ENCODE measurements at places on chromosomes 7 and 10.

GRCh38 chr10:13483951-13484350 lies 44.9 kb downstream of the BEND7 start:
- no peak for DNase-seq

DNA sequence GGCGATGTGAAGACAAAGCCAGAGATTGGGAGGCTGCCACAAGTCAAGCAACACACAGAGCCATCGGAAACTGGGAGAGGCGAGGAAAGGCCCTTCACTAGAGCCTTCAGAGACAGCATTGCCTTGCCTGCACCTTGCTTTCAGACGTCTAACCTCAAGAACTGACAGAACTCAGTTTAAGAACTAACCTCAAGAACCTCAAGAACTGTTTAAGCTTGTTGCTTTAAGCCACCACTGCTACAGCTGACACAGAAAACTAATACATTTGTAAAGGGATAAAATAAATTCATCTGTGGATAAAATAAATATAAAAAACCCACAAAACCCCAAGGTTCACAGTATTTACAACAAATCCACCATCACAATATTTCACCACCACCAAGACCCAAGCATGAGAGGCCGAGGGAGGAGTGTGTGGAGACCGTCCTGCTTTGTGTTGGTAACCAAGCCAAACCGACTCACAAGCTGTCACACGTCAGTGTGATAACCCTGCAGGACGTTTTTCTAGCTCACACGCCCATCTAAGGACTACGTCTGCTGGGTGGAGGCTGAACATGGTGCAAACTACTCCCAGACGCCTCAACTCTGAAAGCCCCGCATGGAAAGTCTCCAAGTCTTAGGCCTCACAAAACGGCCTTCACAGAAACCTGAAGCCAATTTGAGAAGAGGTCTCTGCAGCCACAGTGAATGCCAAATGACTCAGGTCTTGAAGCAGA lies 116.8 kb downstream of the ABLIM1 start:
- peak; percentile 70 for DNase-seq

DNA sequence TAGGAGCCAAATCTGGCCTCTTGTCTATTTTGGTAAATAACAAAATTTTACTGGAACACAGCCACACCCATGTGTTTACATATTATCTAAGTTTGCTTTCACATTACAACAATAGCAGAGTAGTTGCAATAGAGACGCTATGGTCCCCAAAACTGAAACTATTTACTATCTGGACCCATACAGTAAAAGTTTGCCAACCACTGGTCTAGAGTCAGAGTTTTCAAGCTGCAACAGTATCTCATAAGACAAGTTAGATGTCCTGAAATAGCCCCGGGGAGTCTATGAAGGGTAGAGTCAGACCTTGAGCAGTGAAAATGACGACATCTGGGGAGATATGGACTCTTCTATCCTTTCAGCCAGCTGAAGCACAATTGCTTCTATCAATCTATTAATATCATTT lies 74.2 kb downstream of the CTNNA3 start:
- DNase-seq, result no peak

GRCh38 chr10:116201011-116201410 lies 72.0 kb downstream of the GFRA1 start:
- peak; percentile 68 for DNase-seq

DNA sequence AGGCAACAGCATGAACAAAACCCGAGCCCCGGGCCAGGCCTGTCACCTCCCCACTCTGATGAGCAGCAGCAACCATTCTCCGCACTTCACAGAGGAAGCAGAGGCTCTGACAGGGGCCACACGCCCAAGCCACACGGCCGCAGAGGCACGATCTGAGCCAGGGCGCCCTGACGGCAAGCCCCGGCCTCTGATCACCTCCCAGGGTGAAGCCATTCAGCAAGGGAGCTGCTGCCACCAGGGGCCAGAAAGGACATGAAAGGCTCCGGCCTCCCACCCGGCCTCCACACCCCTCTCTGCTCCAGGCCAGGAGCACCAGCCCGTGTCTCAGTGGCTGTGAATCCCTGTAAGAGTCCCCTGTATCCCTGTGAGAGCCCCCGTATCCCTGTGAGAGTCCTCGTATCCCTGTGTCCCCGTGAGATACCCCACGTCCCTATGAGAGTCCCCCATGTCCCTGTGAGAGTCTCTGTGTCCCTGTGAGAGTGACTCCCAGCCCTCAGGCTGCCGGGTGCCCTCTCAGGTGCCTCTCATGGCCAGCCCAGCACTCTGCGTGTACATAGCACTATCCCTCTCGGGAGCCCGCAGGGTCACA lies 187.8 kb downstream of the MAD1L1 start:
- DNase-seq, result no peak

- DNase-seq, result no peak
Observed at GRCh38 chr10:5418584-5418983, 6.2 kb downstream of the NET1 start.

GRCh38 chr7:50983850-50984249 lies 201.2 kb upstream of the GRB10 start:
- DNase-seq, result no peak

DNA sequence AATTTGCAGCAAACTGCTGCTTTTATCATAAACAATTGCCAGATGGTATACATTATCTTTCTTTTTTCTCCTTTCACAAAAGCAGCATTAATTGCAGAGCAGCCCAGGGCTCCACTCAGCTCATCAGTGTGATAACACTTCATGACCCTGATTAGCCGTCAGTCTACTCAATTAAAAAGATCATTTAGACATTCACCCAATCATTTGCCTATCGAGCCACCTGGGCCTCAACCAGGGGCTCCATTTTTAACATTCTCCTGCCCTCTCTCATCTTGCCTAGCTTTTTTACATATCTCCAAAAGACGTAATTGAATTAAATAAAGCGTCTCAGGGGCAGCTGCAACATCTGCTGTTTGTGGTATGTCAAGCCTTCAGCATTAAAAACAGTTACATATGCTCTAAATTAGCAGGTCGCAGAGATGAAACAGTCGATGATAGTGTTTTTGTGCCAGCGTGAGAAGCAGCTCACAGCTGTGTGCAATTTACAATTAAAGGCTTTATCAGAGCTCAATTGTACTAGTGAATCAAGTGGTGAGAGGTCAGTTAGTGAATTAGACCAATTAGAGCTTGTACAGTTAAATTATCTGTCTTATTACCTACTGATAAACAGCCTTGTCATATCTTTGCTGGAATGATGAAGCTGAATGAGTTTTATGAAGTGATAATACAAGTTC lies 522.5 kb downstream of the ETV1 start:
- DNase-seq, result no peak

GRCh38 chr10:120335553-120335952 lies 121.5 kb upstream of the PLPP4 start:
- no peak for DNase-seq

DNA sequence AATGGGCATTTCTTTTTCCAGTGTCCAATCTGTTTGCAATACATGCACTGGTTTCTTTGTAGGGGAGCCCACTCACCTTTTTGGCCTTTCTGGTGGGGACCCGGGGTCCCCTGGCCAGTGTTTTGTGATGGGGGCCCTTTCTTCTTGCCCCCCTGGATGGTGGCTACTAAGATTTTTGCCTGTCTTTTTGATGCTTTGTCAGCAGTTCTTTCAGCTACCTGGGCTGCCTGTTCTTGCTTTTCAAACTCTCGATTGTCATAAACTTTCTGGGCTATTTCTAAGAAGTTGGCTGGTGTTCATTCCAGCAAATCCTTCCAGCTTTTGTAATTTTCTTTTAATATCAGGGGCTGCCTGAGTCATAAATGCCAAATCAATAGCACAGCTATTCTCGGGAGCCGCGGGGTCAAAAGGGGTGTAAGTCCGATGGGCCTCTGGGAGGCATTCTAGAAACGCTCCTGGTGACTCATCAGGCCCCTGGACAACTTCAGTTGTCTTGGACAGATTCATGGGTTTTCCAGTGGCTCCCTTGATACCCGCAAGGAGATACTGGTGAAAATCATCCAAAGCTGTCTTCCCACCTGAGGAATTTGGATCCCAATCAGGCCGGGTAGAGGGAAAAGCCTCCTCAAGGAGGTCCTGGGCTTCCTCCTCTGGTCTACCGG lies 79.0 kb downstream of the PRR15 start:
- DNase-seq, result peak; percentile 18

GRCh38 chr10:19178675-19179074 lies 130.1 kb downstream of the MALRD1 start:
- DNase-seq, result no peak
